Transverse colon (tissue), 4 donors: ENCODE measurements at places on chromosomes 7 and 10. TPM values are rescaled to one million over a fixed set of nuclear protein-coding genes. Genes with fewer than 3 reads are reported as not detected.

GRCh38 chr10:70481831-70482530, 3.4 kb downstream of the PALD1 start:
- no peaks in the 10 kb centered on the region for H3K36me3 ChIP-seq
- peaks cover 23% of the 10 kb centered on the region for H3K27me3 ChIP-seq
- H3K4me1 ChIP-seq = peaks cover 39% of the 10 kb centered on the region
- DNase-seq = no peak
- no peak overlapping the region for H3K4me3 ChIP-seq

The ZCWPW1 gene
- total RNA-seq = 0.68 TPM

The PLCE1 gene
- 98.6 TPM for total RNA-seq

DNA sequence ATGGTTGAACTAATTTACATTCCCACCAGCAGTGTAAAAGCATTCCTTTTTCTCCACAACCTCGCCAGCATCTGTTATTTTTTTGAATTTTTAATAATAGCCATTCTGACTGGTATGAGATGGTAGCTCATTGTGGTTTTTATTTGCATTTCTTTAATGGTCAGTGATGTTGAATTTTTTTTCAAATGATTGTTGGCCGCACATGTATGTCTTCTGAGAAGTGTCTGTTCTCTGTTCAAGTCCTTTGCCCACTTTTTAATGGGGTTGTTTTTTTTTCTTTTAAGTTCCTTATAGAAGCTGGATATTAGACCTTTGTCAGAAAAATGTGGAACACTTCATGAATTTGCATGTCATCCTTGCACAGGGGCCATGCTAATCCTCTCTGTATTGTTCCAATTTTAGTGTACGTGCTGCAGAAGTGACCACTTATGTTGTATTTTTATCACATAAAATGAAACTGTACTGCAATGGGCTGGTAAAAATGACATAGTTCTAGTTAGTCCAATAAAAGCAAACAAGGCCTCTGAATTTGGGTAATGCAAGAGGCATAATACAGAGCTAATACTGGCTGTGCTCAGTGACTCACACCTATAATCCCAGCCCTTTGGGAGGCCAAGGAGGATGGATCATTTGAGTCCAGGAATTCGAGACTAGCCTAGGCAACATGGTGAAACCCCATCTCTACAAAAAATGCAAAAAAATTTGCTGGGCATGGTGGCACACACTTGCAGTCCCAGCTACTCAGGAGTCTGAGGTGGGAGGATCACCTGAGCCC, 70.3 kb downstream of the ABI1 start:
- H3K4me3 ChIP-seq = no peak overlapping the region
- H3K27me3 ChIP-seq = no peaks in the 10 kb centered on the region
- no peaks in the 10 kb centered on the region for H3K36me3 ChIP-seq
- peaks cover 3% of the 10 kb centered on the region for H3K4me1 ChIP-seq
- no peak overlapping the region for H3K27ac ChIP-seq

The DNAJC12 gene
- total RNA-seq = 6.5 TPM

The WNT8B gene
- total RNA-seq = not detected

DNA sequence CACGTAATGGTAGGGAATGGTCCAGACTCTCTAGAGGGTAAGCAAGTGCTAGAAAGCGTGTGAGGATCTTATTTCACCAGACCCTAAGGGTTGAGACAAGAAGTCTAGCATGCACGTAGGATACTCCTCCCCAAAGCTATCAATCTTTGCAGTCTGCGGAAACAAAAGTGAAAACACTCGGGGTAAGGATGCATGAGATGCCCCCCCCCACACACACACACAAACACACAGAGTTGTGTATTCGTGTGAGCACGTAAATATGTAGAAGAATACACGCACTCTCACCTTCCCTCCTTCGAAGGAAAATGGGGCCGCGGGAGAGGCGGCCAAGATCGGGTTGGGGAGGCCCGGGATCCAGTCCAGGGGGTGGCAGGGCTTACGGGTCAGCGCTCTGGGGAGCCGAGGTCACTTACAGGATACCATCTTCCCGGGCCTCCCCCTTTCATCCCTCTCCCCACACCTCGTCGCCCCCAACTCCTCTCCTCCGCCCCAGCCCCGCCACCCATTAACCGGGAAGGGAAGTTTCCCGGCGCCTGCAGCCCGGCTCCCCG, 455 bp downstream of the CUL2 start:
- peak overlapping the region; percentile 96 for H3K27ac ChIP-seq
- no peak for DNase-seq
- H3K4me3 ChIP-seq = peak overlapping the region; percentile 86
- no peaks in the 10 kb centered on the region for H3K36me3 ChIP-seq
- peaks cover 3% of the 10 kb centered on the region for H3K27me3 ChIP-seq
- peaks cover 12% of the 10 kb centered on the region for H3K4me1 ChIP-seq

DNA sequence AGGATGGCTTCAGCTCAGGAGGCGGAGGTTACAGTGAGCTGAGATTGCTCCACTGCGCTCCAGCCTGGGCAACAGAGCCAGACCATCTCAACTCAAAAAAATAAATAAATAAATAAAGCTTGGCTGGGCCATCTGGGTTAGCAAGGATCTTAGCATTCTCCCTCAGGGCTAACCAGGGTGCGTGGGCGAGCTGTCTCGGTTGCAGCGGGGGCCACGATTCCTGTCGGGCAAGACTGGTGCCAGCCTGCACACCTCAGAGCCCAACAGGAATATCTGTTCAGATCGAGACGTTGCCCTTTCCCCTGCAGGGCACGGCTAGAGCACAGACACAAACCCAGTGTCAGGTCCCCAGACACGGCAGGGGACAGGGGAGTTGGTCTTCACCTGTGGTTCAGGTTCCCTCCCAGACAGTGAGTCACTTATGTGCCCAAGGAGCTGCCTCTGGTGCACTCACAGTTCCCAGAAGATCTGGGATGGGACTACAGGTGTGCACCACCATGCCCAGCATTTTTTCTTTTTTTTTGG, 75.5 kb upstream of the GTF2I start:
- H3K4me3 ChIP-seq = no peak overlapping the region
- peaks cover 23% of the 10 kb centered on the region for H3K4me1 ChIP-seq
- no peak for DNase-seq

- H3K4me1 ChIP-seq = no peaks in the 10 kb centered on the region
- H3K27ac ChIP-seq = no peak overlapping the region
- H3K4me3 ChIP-seq = no peak overlapping the region
- H3K36me3 ChIP-seq = no peaks in the 10 kb centered on the region
- no peaks in the 10 kb centered on the region for H3K27me3 ChIP-seq
Measured at GRCh38 chr10:1577373-1577770, 160.0 kb downstream of the ADARB2 start.

GRCh38 chr7:87127019-87127418, 25.2 kb upstream of the DMTF1 start:
- H3K4me1 ChIP-seq = no peaks in the 10 kb centered on the region
- no peak overlapping the region for H3K27ac ChIP-seq
- no peak overlapping the region for H3K4me3 ChIP-seq
- no peak for DNase-seq

DNA sequence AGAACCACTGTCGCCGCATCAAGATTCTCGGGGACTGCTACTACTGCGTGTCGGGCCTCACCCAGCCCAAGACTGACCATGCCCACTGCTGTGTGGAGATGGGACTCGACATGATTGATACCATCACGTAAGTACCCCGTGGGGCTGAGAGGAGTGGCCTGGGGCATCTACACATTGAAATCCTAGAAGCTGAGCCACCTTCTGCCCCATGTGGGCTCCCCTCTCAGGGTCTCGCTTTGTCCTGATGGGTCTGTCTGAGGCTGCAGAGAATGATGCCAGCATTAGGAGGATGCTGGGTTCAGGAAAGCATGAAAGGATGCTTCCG, 74.5 kb downstream of the ADCY1 start:
- no peak overlapping the region for H3K4me3 ChIP-seq
- H3K36me3 ChIP-seq = no peaks in the 10 kb centered on the region
- H3K4me1 ChIP-seq = no peaks in the 10 kb centered on the region
- no peak overlapping the region for H3K27ac ChIP-seq
- DNase-seq = no peak
- H3K27me3 ChIP-seq = no peaks in the 10 kb centered on the region

The CPED1 gene
- total RNA-seq = 20.2 TPM

DNA sequence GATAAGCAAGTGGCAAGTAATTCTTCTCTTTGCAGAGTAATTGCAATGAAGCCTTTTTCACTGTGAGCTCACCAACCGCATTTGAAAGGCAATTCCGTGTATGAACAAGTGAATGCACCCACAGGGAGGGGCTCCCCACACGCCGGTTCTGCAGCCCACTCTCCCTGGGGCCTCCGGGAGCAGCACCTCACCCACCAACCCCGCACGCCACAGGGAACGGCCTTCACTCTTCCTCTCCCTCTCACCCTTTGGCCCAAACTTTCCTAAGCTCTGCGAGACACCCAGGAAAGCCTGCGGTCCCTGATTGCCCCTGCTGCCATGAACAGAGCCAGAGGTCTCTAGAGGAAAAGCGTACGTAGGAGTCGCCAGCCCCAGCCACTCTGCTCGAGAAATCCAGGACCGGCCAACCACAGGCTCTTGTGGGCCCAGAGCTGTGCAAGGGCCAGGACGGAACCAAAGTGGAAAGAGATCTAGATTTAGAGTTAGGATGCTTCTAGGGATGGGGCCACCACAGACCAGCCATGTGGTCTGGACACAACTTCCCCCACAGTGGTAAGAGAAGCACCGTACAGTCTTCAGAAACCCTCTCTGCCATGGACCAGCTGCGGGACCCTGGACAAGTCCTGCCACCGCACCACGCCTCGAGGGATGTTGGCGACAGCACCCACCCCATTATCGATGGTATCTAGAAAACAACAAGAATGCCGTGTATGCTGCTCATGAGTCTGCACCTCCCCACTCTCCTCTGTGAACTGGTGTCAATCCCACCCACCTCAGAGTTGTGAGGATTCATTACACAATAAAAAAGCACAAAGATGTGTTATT, 3.6 kb downstream of the WDR86 start:
- H3K27ac ChIP-seq = no peak overlapping the region
- H3K27me3 ChIP-seq = peaks cover 41% of the 10 kb centered on the region
- peaks cover 22% of the 10 kb centered on the region for H3K4me1 ChIP-seq
- no peak overlapping the region for H3K4me3 ChIP-seq

DNA sequence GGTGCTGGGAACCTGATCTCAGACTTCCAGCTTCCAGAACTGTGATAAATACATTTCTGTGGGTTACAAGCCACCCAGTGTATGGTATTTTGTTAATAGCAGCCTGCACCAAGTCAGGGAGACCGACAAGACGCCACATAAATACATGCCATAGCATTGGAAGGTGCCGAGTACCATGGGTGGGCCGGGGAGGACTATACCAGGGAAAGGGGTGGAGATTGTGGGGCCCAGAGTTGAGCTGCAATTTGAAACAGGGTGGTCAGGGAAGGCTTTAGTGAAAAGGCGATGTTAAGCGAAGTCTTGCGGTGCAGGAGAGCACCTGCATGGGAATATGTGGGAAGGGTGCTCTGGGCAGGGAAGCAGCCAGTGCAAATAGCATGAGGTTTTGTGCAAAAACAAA, 88.9 kb upstream of the LRRC4 start:
- DNase-seq = no peak
- H3K36me3 ChIP-seq = no peaks in the 10 kb centered on the region
- no peak overlapping the region for H3K27ac ChIP-seq
- H3K4me3 ChIP-seq = no peak overlapping the region

DNA sequence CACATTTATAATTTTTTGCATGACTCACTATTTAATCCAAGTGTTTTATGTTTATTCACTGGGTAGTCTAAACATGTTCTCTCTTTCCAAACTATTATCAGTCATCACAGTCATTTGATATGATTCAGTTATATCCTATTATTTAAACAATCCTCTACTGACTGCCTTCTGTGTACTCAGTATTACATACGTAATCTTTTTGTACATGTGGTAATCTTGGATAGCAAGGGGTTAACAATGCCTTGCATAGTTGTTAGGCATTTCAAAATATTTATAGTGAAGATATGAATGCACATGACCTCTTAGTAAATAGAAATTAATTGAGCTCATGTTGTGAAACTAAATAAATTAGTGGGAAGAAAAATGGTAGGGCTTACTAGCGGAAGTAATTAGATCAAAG, 379.4 kb upstream of the KIAA1217 start:
- H3K27ac ChIP-seq = no peak overlapping the region
- no peak for DNase-seq
- no peaks in the 10 kb centered on the region for H3K4me1 ChIP-seq
- no peaks in the 10 kb centered on the region for H3K36me3 ChIP-seq
- H3K4me3 ChIP-seq = no peak overlapping the region
- no peaks in the 10 kb centered on the region for H3K27me3 ChIP-seq

- no peak overlapping the region for H3K27ac ChIP-seq
- no peak overlapping the region for H3K4me3 ChIP-seq
- no peaks in the 10 kb centered on the region for H3K4me1 ChIP-seq
- H3K27me3 ChIP-seq = no peaks in the 10 kb centered on the region
- no peaks in the 10 kb centered on the region for H3K36me3 ChIP-seq
Measured at GRCh38 chr10:56646329-56647111, 285.5 kb upstream of the ZWINT start.

The SPDYE11 gene
- not detected for total RNA-seq

DNA sequence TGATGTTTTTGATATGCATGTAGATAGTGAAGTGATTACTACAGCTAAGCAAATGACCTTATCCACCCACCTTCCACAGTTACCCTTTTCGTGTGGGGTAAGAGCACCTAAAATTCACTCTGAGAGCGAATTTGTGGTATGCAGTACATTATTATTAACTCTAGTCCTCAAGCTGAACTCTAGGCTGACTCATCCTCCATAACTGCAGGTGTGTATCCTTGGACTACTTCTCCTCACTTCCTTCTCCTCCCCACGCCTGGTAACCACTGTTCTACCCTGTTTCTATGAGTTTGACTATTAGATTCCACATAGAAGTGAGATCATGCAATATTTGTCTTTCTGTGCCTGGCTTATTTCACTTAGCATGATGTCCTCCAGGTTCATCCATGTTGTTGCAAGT, 484.6 kb downstream of the GATA3 start:
- no peak overlapping the region for H3K27ac ChIP-seq
- H3K4me1 ChIP-seq = no peaks in the 10 kb centered on the region
- no peaks in the 10 kb centered on the region for H3K27me3 ChIP-seq
- no peak for DNase-seq
- no peak overlapping the region for H3K4me3 ChIP-seq

The PDE1C gene
- total RNA-seq = 8.4 TPM

- DNase-seq = no peak
- no peaks in the 10 kb centered on the region for H3K27me3 ChIP-seq
- no peaks in the 10 kb centered on the region for H3K4me1 ChIP-seq
- H3K27ac ChIP-seq = no peak overlapping the region
Measured at GRCh38 chr10:124219062-124219461, 125.7 kb upstream of the CHST15 start.

GRCh38 chr7:105721571-105722104, 140.3 kb upstream of the EFCAB10 start:
- H3K27ac ChIP-seq = no peak overlapping the region
- no peaks in the 10 kb centered on the region for H3K4me1 ChIP-seq
- H3K36me3 ChIP-seq = no peaks in the 10 kb centered on the region
- DNase-seq = no peak

The HMX3 gene
- total RNA-seq = 1.2 TPM

GRCh38 chr7:26627891-26628341, 236.5 kb downstream of the SKAP2 start:
- no peaks in the 10 kb centered on the region for H3K27me3 ChIP-seq
- no peak overlapping the region for H3K27ac ChIP-seq
- no peaks in the 10 kb centered on the region for H3K36me3 ChIP-seq
- no peaks in the 10 kb centered on the region for H3K4me1 ChIP-seq
- no peak for DNase-seq
